ENCODE measurements at places on chromosomes 16 and 17. TPM values are rescaled to one million over a fixed set of nuclear protein-coding genes. Genes with fewer than 3 reads are reported as not detected.

GRCh38 chr17:58382108-58382871, 30.3 kb upstream of the SUPT4H1 start:
- DNase-seq: no peak

DNA sequence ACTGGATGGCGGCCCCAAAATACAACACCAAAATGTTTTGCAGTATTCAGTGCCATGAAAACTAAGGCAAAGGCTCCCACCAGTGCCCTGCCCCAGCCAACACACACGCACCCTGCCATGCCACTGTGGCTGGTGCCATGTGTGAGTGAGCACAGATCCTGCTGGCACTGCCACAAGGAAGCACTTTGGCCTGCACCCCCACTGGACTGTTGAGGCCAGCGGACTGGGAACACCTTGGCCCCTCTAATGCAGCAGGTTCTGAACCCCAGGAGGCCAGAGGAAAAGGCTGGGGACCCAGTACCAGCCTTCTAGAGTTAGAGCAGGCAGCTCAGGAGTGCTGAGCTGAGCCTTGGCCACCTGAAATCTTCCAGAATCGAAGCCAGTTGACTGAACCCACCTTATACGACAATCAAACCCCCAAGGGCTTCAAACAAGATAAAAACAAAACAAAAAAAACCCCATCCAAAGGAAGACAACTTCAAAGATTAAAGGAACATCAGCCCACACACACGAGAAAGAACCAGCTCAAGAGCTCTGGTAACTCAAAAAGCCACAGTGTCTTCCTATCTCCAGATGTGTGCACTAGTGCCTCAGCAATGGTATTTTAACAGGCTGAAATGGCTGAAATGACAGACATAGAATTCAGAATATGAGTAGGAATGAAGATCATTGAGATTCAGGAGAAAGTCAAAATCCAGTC, 21.5 kb downstream of the NLRP1 start:
- no peak for DNase-seq

DNA sequence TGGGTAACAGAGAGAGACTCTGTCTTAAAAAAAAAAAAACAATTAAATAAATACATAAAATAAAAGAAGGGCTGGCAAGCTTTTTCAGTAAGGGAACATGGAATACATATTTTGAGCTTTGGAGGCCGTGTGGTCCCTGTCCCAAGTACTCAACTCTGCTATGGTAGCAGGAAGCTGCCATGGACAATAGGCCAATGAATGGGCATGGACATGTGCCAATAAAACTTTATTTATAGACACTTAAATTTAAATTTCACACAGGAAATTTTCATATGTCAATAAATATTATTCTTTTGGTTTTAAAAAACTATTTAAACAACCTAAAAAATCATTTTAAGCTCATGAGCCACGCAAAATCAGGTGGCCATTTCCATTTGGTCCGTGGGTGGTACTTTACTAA, 3.8 kb downstream of the OTOA start:
- no peak for DNase-seq

Gene MYO15A
- 1.0 TPM for polyA plus RNA-seq

Gene ST6GALNAC1
- polyA plus RNA-seq: not detected

Gene HSD11B2
- 0.07 TPM for polyA plus RNA-seq
